ENCODE measurements at places on chromosomes 5 and 9.
A peak's percentile ranks its signal among the peaks of the same experiment; 100 is the strongest.

DNA sequence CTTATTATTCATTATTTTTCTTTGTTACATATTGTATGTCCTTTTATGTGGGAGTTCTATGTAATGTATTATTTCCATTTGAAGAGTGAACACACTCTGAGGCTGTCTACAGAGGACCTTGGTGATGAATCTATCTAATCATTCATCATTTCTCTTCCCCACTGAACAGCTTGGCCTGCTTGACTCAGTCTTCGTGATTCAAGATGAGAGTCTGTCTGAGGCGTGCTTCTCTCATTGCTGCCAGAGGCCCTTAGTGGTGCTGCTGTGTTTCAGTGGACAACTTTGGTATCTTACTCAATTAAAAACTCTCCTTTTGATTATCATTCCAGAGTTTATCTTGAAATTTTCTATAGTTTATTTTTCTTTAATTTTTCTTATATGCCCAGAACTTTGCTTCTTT lies 318.1 kb upstream of the DAB2 start:
- no peak for DNase-seq

- DNase-seq = no peak
These were observed 134.5 kb downstream of the FRMD3 start for GRCh38 chr9:83403527-83404238.

- DNase-seq = no peak
These were observed 326.6 kb upstream of the NREP start for GRCh38 chr5:112083623-112084022.

- no peak for DNase-seq
These were observed 307.5 kb downstream of the MCTP1 start for GRCh38 chr5:94977437-94977836.

DNA sequence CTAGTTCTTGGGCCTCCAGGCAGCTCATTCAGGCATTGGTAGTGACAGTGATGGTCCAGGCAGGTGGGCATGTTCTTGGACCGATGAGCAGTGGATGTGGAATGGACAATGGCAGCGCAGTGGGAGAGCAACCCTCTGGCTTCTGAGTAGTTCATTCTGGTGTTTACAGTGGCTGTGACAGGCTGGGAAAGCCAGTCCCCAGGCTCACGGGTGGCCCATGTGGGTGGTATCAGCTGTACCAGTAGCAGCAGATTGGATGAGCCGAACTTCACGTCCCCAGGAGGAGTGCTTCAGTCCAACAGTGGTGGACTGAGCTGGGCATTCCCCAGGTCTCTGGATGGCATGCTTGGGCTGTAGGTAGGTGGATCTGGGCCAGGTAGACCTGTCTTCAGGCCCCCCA lies 515.6 kb upstream of the ACO1 start:
- no peak for DNase-seq

GRCh38 chr9:38440516-38440915 lies 16.3 kb upstream of the IGFBPL1 start:
- DNase-seq = no peak

GRCh38 chr9:110142868-110143481 lies 65.0 kb downstream of the C9orf152 start:
- no peak for DNase-seq

- no peak for DNase-seq
These were observed 9.7 kb downstream of the RASA1 start for GRCh38 chr5:87277279-87277835.

- no peak for DNase-seq
These were observed 8.0 kb downstream of the BRD3 start for GRCh38 chr9:134059661-134060395.

DNA sequence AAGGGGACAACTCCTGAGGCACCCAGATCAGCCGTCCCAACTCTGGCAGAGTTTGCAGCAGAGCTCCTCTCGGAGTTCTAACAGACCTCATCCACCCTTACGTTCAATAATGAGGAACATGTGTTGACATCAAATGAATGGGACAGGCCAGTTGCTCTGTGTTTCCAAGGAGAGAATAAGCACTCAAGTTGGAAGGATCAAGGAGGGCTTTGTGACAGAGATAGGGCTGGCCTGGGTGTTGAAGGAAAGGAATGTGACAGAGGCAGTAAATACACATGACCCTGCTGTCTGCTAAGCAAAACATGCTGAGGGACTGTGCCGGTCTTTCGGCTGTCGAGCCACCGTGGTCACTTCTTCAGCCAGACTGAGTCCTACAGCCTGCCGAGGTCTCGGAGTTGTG lies 48.2 kb downstream of the GPR107 start:
- DNase-seq = no peak

DNA sequence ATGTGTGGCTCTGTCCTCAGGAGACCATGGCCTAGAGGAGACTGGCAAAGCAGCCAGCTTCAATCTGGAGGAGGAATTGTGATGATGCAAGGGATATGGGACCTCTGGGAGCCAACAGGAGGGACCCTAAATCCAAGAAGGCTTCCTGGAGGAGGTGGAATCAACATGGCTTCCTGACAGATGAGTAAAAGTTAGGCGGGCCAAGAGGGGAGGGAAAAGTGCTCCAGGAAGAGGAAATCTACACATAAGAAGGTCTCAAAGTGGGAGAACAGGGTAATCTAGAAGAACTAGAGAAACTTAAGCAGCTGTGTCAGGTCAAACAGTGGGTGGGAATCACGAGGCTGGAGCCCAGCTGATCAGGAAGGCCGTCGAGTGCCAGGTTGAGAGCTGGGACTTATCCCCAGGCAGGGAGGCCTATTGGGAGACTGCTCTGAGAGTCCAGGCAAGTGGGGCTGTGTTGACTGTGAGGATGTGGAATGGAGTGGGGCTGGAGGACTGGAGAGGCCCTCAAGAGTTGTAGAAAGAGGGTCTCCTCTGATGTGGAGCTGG lies 119.1 kb downstream of the C9orf50 start:
- no peak for DNase-seq

DNA sequence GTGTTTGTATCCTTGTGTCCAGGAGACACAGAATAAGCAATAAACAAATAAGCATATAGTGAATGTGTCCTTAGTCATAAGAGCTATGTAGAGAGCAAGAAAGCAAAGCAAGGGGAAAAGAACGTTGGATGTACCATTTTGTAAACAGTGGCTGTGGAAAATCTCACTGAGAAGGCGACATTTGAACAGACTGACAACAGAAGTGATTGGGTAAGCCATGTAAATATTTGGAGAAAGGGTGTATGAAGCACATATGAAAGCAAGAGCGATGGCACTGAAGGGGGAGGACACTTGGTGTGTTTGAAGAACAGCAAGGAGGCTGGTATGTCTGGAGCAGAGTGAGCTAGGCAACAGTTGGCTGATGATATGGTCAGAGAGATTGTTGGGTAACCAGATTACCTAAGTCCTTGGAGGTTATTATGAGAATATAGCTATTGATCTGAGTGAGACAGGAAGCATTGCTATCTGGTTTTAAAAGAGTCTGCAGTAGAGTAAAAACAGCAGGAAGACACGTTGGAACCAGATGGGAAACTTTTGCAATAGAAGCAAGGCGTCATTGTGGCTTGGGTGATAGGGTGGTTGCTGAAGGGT lies 115.5 kb upstream of the IL7R start:
- no peak for DNase-seq

DNA sequence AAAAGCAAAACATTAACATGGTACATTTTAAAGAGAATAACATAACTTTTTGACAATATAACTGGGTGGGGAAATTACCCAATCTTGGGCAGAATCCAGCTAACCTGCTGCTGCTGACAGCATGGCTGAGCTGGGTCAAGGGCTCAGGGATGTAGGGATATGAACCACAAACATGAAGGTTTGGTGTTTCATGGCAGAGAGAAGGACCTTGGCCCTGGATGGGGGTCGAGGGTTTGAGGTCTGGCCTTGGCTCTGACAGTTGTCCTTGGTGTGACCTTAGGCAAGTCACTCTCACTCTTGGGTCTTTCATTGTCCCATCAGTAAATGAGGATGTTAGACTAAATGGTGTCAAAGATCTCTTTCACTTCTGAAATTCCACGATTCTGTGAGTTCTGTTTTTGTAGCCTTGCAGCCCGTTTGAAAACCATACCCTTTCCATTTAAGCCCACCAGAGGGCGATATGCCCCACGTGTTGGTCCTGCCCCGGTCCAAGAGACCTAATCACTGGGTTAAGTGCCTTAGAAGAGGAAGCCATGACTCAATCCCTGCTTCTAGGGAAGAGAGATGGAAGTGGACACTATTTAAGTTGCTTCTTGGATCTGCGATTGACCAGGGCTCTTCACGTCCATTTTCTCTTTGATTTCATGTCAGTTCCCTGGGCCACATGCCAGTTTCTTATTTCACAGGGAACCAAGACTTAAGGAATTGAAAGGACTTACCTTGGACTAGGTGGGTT lies 56.8 kb upstream of the TEX48 start:
- DNase-seq = peak; percentile 70

- DNase-seq = no peak
These were observed 78.4 kb upstream of the IFNK start for GRCh38 chr9:27445688-27446087.

DNA sequence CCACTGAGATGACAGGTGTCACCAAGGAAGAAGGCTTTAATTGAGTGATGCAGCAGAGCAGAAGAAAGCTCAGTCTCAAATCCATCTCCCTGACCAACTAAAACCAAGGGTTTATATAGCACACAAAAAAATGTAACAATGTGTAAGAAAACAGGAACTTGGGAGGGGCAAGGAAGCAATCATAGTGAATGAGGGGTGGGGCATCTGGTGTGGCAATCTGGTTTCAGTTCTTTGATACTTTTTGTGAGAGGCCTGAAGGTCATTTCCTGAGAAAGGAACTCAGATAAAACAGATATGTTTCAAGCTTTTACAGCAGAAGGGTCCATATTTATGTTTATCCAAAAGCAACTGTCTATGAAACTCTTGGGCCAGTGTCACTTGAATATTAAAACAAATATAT lies 19.7 kb downstream of the CD180 start:
- DNase-seq = no peak

- no peak for DNase-seq
These were observed 71.8 kb downstream of the SECISBP2 start for GRCh38 chr9:89390068-89390555.

DNA sequence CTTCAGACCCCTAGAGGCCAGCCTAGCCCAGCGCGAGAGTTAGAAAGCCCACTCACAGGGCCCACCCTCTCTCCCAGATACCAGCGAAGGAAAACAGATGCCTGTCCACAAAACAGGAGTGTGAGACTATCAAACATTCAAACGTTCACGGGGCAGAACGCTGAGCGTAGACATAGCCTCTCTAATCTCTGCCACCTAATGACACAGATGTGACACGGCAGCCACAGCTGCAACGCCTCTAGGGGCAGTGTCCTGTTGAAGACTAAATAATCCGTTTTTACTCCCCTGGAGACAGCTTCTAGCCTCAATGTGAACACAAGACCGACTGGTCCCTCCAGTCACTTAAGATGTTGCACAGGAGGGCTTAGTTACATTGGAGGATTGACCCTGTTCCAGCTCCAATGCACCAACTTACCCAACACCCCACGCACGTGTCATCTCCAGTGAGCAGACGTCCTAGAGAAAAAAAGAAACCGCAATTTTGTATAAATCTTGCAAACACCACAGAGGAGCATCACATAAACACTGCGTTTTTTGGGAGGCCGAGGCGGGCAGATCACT lies 14.3 kb downstream of the DIPK1B start:
- no peak for DNase-seq

DNA sequence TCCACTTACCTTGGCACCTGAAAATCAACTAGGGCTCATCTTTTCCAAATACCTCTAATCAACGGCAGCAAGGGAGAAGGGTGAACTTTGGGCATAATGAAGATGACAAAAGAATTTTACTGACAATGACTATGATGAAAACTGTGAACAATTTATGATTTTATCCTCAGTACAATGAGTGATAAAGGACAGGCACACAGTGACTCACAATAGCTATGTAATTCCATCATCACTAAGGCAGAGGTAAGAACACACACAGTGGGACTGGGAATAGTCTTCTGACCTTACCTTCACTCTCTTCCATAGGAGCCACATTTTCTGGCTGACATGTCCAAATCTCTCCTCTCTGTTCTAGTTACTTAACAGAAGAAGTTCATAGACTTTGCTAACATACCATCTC lies 26.1 kb upstream of the KCNV2 start:
- no peak for DNase-seq

DNA sequence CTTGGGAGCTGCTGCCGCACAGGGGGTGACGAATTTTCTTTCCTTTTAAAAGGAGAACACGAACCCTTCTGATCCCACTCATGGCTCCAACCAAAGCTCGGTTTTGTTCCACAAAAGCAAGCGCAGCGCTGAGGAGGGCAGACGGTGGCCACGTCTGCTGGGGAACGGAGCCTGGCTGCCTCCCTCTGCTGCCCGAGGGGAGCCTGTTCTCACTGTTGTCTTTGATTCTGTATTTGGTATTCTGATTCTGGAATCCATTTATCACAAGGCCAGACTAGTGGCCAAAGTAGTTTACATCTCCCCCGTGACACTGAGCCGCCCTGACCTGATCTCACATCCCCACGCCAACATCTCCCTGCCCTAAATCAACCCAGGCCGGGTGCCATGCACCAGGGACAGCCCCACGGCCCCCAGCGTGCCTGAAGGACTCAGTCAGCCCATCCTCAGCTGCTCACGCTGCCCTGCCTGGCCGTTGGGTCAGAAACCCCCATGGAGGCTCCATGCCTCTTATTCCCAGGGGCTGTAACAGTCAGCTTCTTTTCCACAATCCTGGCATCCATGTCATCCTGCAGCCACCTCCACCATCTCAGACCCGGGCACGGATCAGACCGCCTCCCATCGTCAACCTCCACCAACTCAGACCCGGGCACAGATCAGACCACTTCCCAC lies 6.7 kb upstream of the NSMF start:
- DNase-seq = no peak

DNA sequence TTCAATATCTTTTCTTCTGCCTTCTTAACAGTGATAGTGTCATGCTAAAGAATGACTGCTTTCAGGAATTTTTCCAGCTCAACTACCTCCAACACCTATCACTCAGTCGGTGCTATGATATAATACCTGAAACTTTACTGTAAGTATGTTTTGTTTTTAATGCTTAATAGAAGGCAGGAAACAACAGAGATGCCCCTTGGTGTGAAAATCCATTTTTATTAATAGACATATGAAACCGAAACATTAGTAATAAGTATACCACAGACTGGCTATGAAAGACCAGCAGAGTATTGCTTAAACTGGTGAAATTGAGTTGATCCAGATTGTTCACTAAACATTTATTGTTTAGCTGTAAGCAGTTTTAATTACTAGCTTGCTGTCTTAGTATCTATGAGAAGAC lies 25.2 kb downstream of the SKP2 start:
- DNase-seq = no peak

DNA sequence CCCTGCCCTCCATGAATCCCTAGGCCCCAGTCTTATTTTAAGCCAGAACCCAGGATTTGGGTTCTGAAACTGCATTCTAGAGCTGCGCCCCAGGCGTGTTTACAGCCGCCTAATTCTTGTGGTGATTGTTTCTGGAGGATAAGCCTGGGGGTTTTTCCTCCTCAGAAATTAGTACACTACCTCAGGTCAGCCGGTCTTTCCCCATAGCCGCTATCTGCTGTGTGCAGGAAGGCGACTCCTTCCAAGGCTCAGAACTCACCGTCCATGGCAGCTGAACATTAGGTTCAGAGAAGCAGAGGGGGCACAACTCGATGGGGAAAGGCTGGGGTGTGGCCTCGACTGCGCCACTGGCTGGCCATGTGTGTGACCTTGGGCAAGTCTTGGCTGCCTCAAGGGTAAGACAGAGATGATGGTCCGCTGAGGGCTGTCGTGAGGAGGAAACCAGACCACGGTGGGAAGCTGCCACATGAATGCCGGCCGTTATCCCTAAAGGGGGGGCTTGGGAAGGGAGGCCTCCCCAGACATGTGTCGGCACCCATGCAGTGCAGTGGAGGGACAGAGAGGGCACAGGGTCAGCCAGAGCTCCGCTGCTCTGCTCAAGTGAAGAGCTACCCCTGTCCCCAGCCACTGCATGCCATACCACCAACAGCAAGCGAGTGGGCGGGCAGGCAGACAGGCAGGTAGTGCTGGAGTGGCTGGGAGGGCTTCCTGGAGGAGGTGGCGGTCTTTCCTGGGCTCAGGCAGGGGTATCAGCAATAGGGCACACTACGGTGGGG lies 28.9 kb downstream of the SHB start:
- DNase-seq = no peak

Measured in NCI-H226 (cell line).